ENCODE measurements at places on chromosomes 12 and 14. TPM values are rescaled to one million over a fixed set of nuclear protein-coding genes. Genes with fewer than 3 reads are reported as not detected.

- peak; percentile 74 for DNase-seq
Observed at GRCh38 chr14:90545966-90546751, 149.3 kb downstream of the CALM1 start.

DNA sequence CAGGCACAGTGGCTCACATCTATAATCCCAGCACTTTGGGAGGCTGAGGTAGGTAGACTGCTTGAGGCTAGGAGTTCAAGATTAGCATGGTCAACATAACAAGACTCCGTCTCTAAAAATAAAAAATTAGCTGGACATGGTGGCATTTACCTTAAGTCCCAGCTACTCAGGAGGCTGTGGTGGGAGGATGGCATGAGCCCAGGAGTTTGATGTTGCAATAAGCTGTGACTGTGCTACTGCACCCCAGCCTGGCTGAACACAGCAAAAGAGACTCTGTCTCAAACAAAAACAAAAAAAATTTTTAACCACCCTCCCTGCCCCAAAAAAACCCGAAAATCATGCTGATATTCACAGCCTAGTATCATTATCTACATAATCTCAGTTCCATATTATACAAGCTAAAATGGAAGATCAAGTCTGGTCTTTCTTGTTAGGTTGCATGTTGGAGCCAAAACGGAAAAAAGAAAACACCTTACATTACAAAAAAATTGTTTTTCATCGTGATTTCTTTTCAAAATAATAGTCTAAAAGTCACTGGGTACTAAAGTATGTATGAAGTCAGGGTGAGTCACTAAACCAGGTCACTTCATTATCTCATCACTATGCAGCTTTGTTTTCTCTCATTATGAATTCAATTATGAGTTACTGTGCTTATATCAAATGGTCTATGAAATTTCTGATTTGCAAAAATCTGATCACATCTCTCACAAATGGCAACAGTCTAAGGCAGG, 13.8 kb downstream of the GXYLT1 start:
- DNase-seq: peak; percentile 40

GRCh38 chr12:77204083-77204482, 138.7 kb upstream of the E2F7 start:
- no peak for DNase-seq

Gene C12orf54
- not detected for total RNA-seq

DNA sequence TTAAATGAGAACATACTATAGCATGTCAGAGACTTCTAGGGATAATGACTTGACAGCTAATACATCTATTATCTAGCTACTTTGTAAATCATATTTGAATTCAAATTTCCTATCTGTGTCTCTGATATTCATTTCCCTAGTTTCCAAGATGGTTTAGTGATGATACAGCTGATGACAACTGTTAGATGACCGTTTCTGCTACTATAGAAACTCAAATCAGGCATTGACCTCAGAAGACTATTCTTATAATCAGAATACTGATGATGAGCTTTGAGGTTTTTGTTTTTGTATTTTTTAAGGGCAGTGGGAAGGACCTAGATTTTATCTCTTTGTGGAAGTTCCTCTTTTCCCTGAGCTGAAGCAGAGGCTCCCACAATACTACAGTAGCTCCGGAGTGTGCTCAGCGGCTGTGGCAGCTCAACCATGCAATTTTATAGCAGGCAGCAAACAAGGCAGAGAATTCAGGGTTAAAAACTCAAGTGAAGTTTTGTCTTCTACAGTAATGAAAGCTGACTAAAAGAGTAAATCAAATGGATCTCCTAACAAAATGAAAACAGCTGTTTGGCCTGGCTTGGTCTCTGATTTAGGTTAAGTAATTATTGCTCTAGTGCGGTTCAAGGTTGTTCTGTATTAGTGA, 145.1 kb downstream of the SLC25A21 start:
- DNase-seq: no peak

DNA sequence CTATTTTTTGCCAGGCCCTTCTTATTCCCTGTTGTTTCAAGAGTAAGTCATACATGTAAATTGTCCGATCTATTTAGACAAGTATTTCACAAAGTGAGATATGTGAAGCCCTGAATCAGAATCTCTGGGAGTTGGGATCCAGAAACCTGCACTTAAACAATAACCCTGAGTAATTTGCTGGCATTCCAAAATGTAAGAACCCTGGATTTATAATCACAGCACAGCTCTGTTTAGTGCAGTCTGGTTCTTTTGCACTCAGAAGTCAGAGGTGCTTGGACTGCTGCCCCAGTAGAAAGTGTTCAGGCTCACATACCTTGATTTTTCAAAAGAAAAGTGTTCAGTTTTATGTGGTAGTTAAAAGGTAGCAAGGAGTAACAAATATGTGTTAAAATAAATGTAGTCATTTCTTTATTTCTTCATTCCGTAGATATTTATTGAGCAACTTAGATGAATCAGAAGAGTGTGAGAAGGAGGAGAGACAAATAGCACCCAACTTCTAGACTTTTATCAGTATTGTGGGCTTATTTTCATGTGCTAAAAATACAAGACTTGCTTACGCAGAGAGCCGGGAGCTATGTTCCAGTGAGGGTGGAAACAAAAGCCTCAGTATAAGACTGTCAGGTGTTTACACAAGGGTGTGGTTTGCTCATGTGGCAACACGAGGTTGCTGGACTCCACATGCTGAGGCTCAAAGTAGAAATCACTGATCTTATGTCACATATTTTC, 70.1 kb downstream of the SYNE2 start:
- no peak for DNase-seq

- no peak for DNase-seq
Observed at GRCh38 chr12:57694459-57695019, 607 bp downstream of the OS9 start.

Gene SOAT2
- total RNA-seq: 0.12 TPM

Gene FNTB
- total RNA-seq: 18.1 TPM

DNA sequence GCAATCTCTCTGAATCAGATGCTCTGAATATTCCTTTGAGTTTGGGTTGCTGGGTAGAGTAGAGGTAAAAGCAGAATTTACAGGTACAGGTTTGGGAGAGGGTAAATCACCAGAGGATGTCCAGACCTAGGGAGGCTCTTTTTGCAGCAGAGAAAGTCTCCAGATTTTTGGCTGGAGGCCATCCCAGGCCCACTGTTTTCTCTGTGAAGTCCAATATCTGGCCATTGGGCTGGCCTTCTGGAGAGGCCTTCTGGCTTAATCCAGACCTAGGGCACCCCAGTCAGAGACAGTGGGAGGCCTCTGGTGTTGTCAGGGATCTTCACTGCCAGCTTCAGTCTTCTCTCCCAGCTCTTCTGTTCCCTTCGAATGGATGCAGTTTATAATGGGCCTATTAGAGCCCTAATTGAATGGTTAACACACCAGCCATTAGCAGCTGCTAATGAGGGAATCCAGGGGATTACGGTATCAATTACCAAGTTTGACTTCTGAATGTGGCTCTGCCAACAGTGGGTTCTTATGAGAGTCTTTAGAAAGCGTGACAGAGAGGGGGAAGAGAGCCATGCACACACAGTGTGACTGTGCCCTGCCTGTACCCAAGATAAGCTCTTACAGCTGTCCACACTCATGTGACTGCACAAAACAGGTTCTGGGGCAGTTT, 183.1 kb downstream of the EMP1 start:
- DNase-seq: no peak

DNA sequence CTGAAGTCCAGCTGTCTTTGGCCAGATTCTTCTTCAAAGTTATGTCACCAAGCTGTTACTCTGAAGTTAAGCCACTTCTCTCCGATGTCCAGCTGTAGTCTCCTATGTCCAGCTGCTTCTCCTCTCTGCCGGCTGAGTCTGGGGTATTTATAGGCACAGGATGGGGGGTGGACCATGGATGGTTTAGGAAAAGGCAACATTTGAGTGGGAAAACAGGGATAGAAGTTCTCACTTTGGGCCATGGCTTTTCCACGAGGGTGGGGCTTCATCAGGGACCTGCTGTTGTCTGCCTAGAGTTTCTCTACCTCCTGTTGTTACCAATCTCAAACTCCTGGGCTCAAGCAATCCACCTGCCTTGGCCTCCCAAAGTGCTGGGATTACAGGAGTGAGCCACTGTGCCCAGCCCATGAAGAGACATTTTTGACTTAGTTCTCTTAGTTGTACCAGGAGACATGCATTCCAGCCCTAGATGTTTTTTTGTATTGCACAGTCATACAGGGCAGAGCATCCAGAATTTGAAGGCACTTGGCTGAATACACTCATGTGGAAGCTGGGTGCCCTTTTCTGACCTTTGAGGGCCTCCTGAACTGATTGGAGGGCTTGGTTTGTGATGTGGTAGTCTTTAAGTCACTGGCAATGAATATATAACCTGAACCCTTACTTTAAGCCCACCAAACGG, 79.8 kb upstream of the HECTD1 start:
- no peak for DNase-seq

Gene KRT75
- not detected for total RNA-seq

Gene ADAMTS20
- total RNA-seq: not detected

Gene KLRF1
- total RNA-seq: 0.55 TPM

GRCh38 chr12:54991161-54991990, 6.8 kb upstream of the TESPA1 start:
- no peak for DNase-seq

DNA sequence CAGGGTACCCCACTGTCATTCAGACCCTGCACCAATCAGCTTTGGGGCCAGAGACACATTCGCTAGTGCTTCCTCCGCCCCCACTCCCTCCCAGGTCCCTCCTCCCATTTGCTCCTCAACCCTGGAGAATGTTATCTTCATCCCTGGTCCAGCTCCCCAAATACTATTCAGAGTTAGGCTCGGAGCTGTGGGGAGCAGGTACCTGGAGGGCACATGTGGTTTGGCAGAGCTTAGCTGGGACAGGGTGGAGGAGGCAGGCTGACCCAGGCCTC, 19.5 kb downstream of the VSX2 start:
- peak; percentile 15 for DNase-seq

DNA sequence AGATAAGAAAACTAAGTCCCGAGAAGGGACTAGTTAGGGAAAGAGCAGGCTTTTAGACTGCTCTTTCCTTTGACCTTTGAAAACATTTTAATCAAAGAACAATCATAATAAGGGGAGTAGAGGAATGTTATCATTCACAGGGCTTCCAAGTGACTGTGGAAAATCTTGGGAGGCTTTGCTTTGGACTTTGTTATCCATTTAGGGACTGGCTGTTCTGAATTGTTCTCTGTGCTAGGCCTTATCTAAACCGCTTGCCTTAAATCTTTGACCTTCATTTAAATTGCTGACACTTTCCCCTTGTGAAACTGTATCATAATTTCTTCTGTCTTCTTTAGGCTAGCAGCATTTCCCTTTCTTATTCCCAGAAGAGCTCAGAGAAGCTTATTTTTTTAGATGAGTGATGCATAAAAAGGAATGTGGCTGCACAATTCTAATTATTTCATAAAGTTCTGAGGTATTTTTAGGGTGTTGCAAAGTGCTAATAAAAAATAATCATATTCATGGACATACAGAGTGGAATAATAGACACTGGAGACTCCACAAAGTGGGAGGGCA, 9.5 kb upstream of the CALM1 start:
- no peak for DNase-seq

Gene LUM
- 52.0 TPM for total RNA-seq

- DNase-seq: no peak
Observed at GRCh38 chr12:113096675-113097461, 38.7 kb downstream of the RASAL1 start.

All from left ventricle myocardium superior (tissue), 1 donor.